Calu3 (cell line): ENCODE measurements at places on chromosomes 13 and 19. TPM values are rescaled to one million over a fixed set of nuclear protein-coding genes. Genes with fewer than 3 reads are reported as not detected.

Gene NCAN
- not detected in 2 replicates for total RNA-seq

Gene RASIP1
- 0.09 and 0.29 TPM in 2 replicates for total RNA-seq

Gene ZIC2
- total RNA-seq = 3.5 and 3.6 TPM in 2 replicates

Gene IFI30
- 22.4 and 41.8 TPM in 2 replicates for total RNA-seq

Gene SLC1A6
- total RNA-seq = not detected in 2 replicates

Gene ZNF560
- not detected in 2 replicates for total RNA-seq

Gene LGALS4
- total RNA-seq = 321 and 537 TPM in 2 replicates

Gene LILRB3
- total RNA-seq = not detected in 2 replicates

Gene CEACAM3
- not detected in 2 replicates for total RNA-seq

Gene ZNF492
- not detected in 2 replicates for total RNA-seq

Gene SIGLEC10
- total RNA-seq = not detected in 2 replicates

DNA sequence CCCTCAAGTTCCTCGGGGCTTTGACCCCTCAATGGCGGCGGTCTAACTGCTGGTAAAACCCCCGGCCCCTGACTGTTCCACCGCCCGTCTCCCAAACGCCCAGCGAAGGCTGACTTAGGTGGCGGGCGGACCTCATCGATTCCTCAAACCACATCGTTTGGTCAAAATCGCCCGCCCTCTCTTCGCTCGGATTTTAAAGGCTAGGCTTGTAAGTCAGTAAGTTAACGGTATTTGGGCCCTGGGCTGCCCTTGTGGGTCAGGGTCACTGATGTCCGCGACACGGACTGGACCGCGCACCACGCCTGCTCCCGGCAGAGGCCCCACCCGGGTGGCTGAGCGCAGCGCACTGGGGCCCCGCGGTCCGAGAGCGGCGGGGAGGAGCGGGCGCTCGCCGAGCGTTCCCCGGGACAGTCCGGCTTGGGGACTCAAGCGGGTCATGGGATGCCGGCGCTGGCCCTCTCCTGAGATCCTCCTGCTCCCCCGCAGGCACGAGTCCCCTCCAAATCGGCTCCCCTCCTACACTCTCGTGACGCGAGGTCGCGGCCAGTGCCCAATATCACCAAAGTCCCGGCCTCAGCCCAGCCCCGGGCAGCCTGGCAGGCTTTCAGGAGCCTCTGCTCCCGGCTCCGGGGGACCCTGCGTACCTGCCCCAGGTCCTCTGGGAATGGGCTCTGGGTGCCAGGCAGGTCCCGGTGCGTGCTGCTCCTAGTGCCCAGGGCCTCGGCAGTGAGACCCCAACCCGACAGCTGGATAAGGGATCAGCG, 1.0 kb downstream of the FLT1 start:
- H3K27me3 ChIP-seq = peaks cover 56% of the 10 kb centered on the region
- no peaks in the 10 kb centered on the region for H3K36me3 ChIP-seq
- no peaks in the 10 kb centered on the region for H3K4me1 ChIP-seq
- H3K4me3 ChIP-seq = no peak overlapping the region
- no peak overlapping the region for H3K27ac ChIP-seq

- peaks cover 25% of the 10 kb centered on the region for H3K27me3 ChIP-seq
- H3K4me3 ChIP-seq = no peak overlapping the region
- no peaks in the 10 kb centered on the region for H3K4me1 ChIP-seq
- H3K27ac ChIP-seq = no peak overlapping the region
- no peaks in the 10 kb centered on the region for H3K36me3 ChIP-seq
Observed at GRCh38 chr13:97889803-97890202, 63.7 kb upstream of the IPO5 start.

DNA sequence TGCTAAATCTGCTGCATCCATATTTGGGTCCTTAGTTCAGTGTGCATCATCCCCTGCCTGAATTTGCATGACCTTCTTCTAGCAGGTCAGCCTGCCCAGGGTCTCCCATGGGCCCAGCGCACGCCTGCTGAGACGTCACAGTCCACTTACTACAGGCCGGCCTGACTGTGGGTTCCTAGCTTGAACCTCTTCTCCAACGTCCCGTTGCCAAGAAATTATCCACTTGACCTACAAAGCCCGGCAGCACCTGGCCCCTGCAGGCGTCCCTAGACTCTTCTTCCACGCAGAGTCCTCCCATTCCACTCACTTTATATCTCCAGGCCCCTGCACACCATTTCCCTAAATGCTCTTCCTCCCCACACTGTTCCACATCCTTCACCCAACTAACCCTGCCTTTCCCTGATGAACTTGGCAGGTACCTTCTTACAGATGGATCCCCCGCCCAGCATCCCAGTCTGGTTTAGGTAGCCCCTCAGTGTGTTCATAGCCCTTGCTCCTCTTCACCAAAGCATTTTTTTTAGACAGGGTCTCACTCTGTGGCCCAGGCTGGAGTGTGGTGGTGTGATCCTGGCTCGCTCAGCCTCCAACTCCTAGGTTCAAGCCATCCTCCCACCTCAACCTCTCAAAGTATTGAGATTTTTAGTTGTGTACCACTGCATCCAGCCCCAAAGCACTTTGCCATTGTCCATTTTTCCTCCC, 155.0 kb upstream of the SOX1 start:
- no peaks in the 10 kb centered on the region for H3K4me1 ChIP-seq
- H3K36me3 ChIP-seq = no peaks in the 10 kb centered on the region
- H3K27ac ChIP-seq = no peak overlapping the region

DNA sequence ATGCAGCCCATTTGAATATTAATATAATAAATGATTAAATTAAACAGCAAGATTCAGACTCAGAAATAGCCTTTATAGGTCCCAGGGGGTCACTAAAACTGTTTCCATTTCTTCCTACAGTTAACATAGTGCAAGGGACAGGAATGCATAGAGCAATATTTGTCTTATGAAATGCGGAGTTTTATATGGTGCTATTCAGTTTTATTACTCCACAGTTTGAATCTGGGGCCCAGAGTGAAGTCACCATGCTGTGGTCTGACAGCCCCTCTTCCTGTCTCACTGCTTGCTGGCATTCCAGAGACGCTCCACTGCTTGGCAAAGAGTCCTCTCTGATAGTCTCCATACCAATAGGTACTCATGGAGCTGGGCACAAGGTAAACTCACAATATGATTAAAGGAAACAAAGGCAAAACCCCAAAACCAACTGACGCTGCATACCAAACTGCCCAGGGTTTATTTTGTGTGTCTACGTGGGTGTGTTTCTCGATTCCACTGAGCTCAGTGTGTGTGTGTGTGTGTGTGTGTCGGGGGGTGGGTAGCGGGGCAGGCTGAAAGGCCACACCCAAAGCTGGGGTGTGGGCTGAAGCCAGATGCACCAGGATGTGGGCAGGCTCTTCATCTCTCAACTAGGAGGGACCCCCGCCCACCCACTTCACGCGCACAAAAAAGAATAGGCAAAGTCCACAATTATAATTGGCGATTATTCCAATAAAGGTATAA, 277.9 kb downstream of the TSHZ3 start:
- no peaks in the 10 kb centered on the region for H3K27me3 ChIP-seq
- H3K4me3 ChIP-seq = no peak overlapping the region
- DNase-seq = no peak
- no peaks in the 10 kb centered on the region for H3K36me3 ChIP-seq

- peaks cover 20% of the 10 kb centered on the region for H3K27me3 ChIP-seq
- no peak overlapping the region for H3K27ac ChIP-seq
- DNase-seq = no peak
Observed at GRCh38 chr19:30663611-30664174, 291.5 kb downstream of the ZNF536 start.

DNA sequence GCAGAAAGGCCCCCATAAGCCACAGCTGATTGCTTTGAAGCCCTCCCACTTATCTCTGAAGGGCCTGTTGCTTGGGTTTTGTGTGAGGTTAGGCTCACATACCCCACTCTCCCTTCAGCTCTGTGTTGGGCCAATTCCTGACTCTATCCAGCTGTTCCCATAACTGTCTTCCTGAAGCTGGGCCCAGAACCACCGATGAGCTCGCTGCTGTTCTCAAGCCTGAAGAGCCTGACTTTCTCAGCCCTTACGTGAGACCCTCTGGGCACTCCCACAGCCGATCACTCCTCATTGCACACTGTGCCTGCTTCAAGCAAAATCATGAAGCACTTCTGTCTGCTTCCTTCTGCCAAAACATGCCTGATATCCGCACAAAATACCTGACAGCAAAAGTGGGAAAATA, 124.1 kb downstream of the CRYL1 start:
- H3K27ac ChIP-seq = no peak overlapping the region
- no peak overlapping the region for H3K4me3 ChIP-seq
- H3K27me3 ChIP-seq = peaks cover 15% of the 10 kb centered on the region
- DNase-seq = no peak
- no peaks in the 10 kb centered on the region for H3K36me3 ChIP-seq
- no peaks in the 10 kb centered on the region for H3K4me1 ChIP-seq

DNA sequence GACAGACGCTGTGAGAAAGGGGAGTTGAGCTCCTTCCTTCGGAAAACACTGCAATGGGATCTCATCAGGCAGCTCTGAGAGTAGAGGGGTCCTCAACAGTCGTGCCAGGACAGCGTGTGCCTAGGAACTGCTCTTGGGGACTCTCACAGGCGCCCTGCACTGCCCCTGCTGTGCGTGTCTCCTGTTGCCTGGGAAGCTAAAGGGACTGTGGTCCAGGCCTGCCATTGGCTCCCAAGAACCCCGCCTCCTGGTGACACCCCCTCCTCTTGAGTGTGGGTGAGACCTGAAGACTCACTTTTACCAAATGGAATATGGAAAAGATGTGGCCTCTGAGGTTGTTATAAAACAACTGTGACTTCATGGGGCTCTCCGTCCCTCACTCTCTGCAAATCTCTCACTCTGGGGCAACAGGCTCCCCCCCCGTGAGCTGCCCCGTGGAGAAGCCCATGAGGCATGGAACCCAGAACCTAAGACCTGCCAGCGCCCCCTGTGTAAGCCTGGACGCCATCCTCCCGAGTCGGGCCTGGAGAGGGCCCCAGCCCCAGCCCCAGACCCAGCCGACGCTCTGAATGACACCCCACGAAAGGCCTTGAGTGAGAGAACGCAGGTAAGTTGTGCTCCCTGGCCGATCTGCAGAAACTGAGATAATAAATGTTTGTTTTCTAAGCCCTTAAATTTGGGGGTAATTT, 302.7 kb downstream of the FGF9 start:
- no peak overlapping the region for H3K27ac ChIP-seq
- no peak for DNase-seq
- H3K4me3 ChIP-seq = no peak overlapping the region
- H3K27me3 ChIP-seq = no peaks in the 10 kb centered on the region
- no peaks in the 10 kb centered on the region for H3K36me3 ChIP-seq

DNA sequence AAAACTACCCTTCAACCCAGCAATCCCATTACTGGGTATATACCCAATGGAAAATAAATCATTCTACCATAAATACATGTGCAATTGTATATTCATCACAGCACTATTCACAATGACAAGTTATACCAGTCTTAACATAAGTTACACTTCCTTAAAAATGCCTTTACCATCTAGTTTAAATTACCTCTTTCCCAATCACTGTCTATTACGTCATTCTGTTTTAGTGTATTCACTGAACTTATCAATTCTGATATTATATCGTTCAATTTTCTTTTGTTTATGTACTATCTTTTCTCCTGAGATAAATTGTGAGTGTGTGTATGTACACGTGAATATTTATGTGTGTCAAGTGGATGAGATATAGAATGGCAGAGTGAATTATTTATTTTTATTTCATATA, 1416.8 kb downstream of the OLFM4 start:
- no peak overlapping the region for H3K4me3 ChIP-seq
- no peaks in the 10 kb centered on the region for H3K4me1 ChIP-seq
- DNase-seq = no peak
- no peaks in the 10 kb centered on the region for H3K36me3 ChIP-seq

DNA sequence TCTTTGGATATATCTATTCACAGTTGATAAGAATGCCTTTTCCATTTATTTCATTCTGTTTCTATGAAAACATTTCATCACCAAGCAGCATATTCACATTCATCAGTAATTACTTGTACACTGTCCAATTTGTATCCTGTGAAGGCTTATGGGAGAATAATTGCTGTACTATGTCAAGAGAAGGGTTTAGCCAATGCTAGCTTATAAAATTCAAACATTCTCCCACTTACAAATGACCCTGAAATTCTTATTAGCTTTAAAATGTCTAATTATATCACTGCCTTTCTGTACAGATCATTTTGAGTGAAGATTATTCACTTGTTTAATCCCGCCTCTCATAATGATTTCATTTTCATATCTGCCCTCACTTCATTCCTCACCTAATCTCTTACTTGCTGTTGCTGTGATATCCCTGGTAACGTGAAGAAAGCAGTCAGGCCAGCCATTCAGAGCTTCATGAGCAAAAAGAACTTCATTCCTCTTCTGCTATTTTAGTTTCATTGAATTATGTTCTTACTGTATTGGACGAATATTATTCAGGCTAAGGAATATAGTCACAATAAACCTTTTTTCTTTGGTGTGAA, 778.7 kb downstream of the OLFM4 start:
- H3K27ac ChIP-seq = no peak overlapping the region
- no peaks in the 10 kb centered on the region for H3K4me1 ChIP-seq
- no peak overlapping the region for H3K4me3 ChIP-seq
- H3K27me3 ChIP-seq = no peaks in the 10 kb centered on the region
- no peak for DNase-seq
- H3K36me3 ChIP-seq = no peaks in the 10 kb centered on the region

- no peak overlapping the region for H3K27ac ChIP-seq
- H3K4me1 ChIP-seq = peaks cover 25% of the 10 kb centered on the region
- H3K36me3 ChIP-seq = peaks cover 8% of the 10 kb centered on the region
- H3K4me3 ChIP-seq = no peak overlapping the region
- DNase-seq = no peak
- peaks cover 12% of the 10 kb centered on the region for H3K27me3 ChIP-seq
Observed at GRCh38 chr19:13262450-13262849, 112.2 kb downstream of the IER2 start.

DNA sequence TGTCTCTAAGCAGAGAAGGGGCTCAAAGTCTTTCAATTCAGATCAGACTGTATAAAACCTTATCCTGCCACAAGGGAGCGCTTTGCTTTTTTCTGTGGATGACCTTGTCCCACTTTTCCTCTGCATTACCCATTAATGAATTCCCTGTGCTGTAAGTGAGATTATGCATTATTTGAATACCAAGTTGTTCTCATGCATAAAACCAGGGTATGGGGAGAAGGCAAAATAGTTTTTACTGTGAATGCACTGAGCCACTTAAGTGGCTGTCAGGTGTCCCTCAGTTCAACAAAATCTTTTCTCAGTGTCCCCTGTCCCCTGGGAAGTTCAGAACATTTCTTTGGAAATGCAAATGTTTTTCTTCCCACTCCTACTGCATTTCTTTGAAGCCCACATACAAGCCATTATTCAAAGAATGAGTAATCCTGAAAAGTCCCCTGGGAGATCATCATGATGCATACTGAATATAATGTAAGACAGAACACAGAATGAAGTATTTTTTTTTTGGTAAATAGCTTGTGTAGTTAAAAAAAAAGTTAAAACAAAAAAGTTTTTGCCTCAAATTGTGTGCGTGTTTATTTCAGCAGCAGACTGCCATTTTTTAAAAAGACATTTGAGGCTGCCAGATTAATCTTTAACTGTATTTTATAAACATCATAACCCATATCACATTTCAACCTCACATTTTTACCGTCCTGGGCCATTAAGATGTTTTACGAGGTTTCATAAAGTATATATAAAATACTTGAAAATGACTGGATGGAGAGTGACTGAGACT, 506.7 kb upstream of the PCDH9 start:
- H3K36me3 ChIP-seq = no peaks in the 10 kb centered on the region
- H3K4me1 ChIP-seq = no peaks in the 10 kb centered on the region
- no peaks in the 10 kb centered on the region for H3K27me3 ChIP-seq
- no peak for DNase-seq
- H3K4me3 ChIP-seq = no peak overlapping the region
- no peak overlapping the region for H3K27ac ChIP-seq
